ENCODE measurements at places on chromosomes 2 and 18. TPM values are rescaled to one million over a fixed set of nuclear protein-coding genes. Genes with fewer than 3 reads are reported as not detected.

The PROKR1 gene
- total RNA-seq: not detected

The LAMA3 gene
- total RNA-seq: 8.3 TPM

The SP5 gene
- total RNA-seq: not detected

The ZC3H6 gene
- total RNA-seq: 4.3 TPM

The TGFBRAP1 gene
- total RNA-seq: 32.6 TPM

The AP1S3 gene
- 2.2 TPM for total RNA-seq

The LINC00305 gene
- not detected for total RNA-seq

The CCDC195 gene
- total RNA-seq: not detected

The COPS8 gene
- 91.2 TPM for total RNA-seq

The CHRND gene
- not detected for total RNA-seq

The EVA1A gene
- 70.9 TPM for total RNA-seq

The IL18R1 gene
- total RNA-seq: 4.7 TPM

The ABCG5 gene
- not detected for total RNA-seq

The UBR3 gene
- 50.1 TPM for total RNA-seq

The ZNF516 gene
- total RNA-seq: 16.3 TPM

The SDC1 gene
- total RNA-seq: 11.8 TPM

The CXCR1 gene
- not detected for total RNA-seq

The CRYBA2 gene
- not detected for total RNA-seq

The LYG2 gene
- total RNA-seq: not detected

The NEU2 gene
- not detected for total RNA-seq

The FHOD3 gene
- 13.0 TPM for total RNA-seq

The STK39 gene
- 20.9 TPM for total RNA-seq

The DSG4 gene
- not detected for total RNA-seq

The GALNT5 gene
- 75.7 TPM for total RNA-seq

The DIPK1C gene
- total RNA-seq: not detected

The COL3A1 gene
- total RNA-seq: 3,160 TPM

The LRRTM1 gene
- total RNA-seq: 0.29 TPM

The R3HDM1 gene
- 12.3 TPM for total RNA-seq

The FAM228A gene
- 1.4 TPM for total RNA-seq

The C2orf66 gene
- total RNA-seq: 0.36 TPM

The FRZB gene
- total RNA-seq: 0.36 TPM

The AKAIN1 gene
- not detected for total RNA-seq

The RUFY4 gene
- not detected for total RNA-seq

The SGO2 gene
- total RNA-seq: 3.2 TPM

The MROH2A gene
- total RNA-seq: not detected

The PLCL1 gene
- 3.2 TPM for total RNA-seq

The GRB14 gene
- total RNA-seq: 0.88 TPM

The C18orf54 gene
- 1.8 TPM for total RNA-seq

The CGREF1 gene
- total RNA-seq: 6.8 TPM

The LHCGR gene
- total RNA-seq: not detected

The AQP12A gene
- total RNA-seq: not detected

The DYNC1I2 gene
- total RNA-seq: 109 TPM

The GALNT13 gene
- total RNA-seq: 0.36 TPM

The OTOS gene
- total RNA-seq: not detected

The ALPG gene
- not detected for total RNA-seq

The FEV gene
- total RNA-seq: not detected

The SH3BP4 gene
- 113 TPM for total RNA-seq

The PROM2 gene
- total RNA-seq: 0.36 TPM

The GBX2 gene
- not detected for total RNA-seq

The GKN2 gene
- not detected for total RNA-seq

The ARMC9 gene
- 221 TPM for total RNA-seq

The PRSS56 gene
- total RNA-seq: not detected

The LIMS1 gene
- total RNA-seq: 129 TPM

Data from osteoblast (primary cell).